ENCODE measurements at places on chromosomes 13 and 19.

- DNase-seq: no peak
Measured at GRCh38 chr13:43551897-43552456, 234.8 kb downstream of the ENOX1 start.

DNA sequence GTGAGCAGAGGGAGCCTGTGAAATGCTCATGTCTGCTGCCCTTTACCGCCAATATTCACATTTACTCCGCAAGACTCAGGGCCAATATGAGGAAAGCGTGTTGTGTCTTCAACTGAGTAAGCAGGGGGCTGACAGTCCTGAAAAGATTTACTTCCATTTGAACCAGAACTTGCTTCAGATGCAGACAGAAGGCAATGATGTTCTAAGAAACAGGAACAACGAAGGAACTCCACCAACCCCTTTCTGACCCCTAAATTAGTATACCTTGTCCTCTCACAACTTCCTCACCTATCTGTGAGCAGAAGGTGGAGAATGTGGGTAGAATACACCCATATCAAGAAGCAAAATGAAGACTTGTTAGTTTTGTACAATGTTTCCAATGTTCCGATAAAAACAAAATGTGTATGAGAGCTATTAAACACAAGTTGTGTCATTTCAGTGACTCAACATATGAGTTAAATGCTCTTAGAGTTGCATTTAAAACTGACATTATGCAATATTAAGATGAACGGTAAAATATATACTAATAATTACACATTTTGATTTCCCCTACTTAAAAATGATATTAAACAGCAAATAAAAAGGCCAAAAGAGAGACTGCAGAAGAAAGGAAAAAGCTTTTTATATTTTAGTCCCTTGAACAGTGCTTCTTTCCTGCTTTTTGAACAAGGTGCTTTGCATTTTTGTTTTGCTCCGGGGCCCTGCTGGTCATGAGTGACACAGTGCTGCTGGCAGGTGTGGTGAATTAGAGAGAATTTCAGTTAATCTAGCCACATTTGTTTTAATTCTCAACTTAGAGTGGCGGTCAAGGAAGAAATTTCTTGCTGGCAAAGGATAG, 16.0 kb downstream of the TMEM272 start:
- no peak for DNase-seq

DNA sequence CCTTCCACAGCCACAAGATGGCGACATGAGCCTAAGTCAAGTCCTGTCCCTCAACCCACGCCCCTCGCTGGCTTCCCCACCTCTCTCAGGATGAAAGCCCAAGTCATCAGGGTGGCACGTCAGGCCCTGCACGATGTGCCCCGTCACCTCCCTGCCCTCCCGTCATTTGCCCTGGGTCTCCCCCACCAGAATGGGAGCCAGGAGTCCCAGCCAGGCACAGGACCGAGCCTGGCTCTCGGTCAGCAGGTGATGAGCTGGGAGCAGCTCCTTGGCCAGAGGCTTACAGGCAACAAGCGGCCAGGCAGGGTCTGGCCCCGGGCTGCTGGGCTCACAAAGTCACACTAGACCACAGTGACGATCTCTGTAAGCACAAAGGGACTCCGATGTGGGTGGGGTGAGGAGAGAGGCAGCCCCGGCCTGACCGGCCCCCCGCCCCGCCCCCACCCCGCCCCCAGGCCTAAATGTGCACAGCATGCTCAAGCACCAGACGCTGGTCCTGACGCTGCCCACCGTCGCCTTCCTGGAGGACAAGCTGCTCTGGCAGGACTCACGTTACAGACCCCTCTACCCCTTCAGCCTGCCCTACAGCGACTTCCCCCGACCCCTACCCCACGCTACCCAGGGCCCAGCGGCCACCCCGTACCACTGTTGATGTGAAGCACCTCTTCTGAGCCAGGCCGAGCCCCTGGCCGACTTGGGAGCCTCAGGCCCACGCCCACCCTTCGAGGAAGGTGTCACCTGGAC, 7.3 kb downstream of the MRPL4 start:
- DNase-seq: peak; percentile 39

- no peak for DNase-seq
Measured at GRCh38 chr19:43425567-43426392, 11.1 kb downstream of the TEX101 start.

DNA sequence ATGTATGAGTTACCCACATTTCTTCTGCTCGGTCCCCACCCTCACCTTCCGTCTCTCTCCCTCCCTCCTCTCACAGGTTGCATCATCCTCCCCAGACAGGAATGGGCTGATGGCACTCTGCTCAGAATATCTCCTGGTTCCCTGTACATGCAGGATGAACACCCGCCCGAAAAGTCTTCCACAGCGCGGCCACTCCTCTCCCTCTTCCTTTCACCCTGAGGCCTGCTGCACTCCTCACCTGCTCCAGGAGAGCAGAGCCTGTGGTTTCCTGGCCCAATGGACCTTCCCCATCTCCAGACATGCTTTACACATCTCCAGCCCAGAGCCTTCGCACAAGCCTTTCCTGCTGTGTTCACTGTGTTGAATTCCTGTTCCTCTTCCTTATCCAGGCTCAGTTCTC, 40.9 kb downstream of the GSX1 start:
- DNase-seq: no peak

DNA sequence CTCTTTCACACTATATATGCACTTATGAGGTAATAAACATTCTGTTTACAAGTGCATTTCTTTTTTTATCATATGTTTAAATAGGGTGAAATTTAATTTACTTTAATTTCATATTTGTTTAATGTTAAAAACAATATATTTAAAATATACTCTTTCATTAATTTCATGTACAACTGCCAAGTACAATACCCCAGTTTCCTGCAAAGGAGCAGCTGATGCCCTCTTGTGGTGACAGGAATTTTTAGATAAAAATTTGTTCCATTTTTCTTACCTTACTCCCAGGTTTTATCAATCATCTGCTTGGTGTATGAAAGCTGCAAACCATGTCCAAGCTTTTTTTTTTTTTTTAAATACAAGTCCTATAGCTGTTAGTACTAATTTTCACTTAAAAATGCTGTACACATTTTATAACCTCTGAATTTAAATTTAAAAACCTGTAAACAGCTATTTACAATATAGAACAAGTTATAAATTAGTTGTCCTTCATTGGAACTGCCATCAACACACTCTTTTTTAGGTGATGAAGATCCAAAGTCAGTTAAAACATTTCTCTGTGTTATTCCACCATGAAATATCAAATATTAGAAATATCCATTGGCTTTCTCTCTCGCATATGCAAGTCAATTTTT, 4.9 kb downstream of the PCDH20 start:
- no peak for DNase-seq

- DNase-seq: no peak
Measured at GRCh38 chr13:67097892-67098452, 132.2 kb downstream of the PCDH9 start.

DNA sequence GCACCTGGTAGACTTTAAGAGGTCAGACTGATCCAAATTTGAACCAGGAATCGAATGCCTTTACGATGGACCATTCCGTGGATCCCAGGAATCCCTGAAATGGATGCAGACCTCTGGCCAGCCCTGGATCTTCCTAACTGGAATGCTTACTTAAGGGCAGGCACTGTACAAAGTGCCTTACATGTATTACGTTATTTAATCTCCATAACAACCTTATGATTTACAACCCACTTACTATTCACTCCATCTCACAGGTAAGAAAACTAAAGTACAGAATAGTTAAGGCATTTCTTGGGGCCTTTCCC, 93.6 kb downstream of the HSPH1 start:
- no peak for DNase-seq

GRCh38 chr13:67934617-67935330, 704.6 kb upstream of the PCDH9 start:
- no peak for DNase-seq

- no peak for DNase-seq
Measured at GRCh38 chr13:75495938-75496337, 14.0 kb upstream of the TBC1D4 start.

DNA sequence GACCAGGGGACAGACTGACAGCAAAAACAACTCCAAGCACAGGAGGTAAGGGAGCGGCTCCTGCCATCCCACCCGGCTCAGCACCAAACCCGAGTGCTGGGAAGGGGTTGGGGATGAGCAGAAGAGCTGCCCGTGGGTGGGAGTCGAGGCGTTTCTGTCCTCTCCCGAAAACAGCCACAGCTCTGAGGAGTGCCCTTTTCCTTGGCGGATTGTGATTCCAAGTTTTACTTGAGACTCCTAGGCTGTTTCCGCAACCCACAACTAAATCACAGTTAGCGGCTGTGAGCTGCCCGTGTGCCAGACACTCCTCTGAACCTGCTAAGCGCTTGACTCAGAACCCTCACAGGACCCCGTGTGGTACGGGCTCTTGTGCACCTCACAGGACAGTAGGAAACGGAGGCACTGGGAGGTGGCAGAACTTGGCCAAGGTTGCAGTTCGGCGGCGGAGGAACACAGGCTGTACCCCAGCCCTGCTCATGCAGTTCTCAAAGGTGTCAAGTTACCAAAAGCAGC, 21.4 kb downstream of the CFAP97D2 start:
- no peak for DNase-seq

DNA sequence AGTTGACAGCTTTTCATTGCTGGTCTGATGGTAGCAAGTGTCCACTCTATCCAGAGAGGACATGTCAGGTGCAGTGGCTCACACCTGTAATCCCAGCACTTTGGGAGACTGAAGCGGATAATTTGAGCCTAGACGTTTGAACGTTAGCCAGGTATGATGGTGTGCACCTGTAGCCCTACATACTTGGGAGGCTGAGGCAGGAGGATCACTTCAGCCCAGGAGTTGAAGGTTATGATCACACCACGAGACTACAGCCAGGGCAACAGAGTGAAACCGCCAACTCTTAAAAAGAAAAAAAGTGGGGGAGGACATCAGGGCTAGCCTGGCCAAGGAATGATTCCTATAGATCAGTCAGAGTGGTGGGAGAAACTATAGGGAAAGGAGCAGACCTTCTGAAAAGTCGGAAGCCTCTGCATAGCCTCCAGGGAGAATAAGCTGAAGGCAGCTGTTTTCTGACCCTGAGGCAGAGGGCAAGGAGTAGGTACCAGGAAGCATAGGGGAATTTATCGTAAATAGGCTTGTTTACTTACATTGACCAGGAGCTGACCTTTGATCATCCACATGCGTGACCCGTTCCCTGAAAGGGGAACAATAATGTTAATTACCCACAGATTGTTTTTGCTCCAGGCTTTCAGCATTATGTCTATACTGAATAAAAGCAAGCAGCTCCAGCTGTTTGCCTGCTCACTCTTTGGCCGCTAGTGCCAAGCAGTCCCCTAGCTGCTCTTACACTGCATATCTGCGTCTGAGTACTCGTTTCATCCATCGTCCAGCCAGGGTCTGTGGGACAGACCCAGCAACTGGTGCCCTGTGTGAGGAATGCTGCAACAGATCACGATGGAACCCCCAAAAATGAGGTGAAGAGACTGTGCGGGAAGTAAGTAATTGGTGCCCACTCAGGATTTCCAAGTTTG, 161.6 kb downstream of the RNF17 start:
- no peak for DNase-seq

- DNase-seq: no peak
Measured at GRCh38 chr19:16288544-16288943, 36.1 kb upstream of the KLF2 start.

GRCh38 chr19:49883094-49883493, 5.6 kb downstream of the TBC1D17 start:
- no peak for DNase-seq

GRCh38 chr13:106143392-106143791, 392.1 kb downstream of the EFNB2 start:
- DNase-seq: no peak

All from KG1 (cell line).